Activated CD4-positive, alpha-beta T cell treated with anti-CD3 and anti-CD28 coated beads for 24 hours (primary cell): ENCODE measurements at places on chromosomes 7 and 10.
A peak's percentile ranks its signal among the peaks of the same experiment; 100 is the strongest.

DNA sequence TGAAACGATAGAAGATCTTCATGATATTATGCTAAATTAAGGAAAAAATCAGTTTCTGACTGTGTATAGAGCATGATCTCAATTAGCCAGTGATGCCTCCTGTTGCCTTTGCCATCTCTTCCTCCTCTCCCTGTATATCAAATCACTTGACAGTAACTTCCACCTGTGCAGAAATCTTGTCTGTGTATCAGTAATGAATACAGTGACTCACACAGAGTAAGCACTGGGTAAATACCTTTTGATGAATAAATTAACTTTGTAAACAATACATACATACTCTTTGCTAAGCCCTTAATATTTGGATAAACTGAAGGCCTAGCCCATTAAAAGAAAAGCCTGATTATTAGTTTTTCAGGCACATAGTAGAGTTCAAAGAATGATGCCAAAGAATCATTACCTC lies 610.6 kb upstream of the NRP1 start:
- DNase-seq = no peak

GRCh38 chr10:63553031-63553430 lies 31.8 kb downstream of the REEP3 start:
- DNase-seq = no peak

GRCh38 chr7:895451-896052 lies 19.2 kb downstream of the GET4 start:
- DNase-seq = no peak

DNA sequence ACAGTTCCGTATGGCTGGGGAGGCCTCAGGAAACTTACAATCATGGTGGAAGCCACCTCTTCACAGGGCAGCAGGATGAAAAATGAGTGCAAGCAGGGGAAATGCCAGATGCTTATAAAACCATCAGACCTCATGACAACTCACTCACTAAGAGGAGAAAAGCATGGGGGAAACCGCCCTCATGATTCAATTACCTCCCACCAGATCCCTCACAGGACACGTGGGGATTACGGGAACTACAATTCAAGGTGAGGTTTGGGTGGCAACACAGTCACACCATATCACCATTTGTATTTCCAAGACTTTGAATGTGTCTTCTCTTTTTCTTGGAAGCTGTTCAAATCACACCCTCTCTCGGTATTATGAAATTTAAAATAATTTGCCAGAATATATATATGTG lies 80.1 kb downstream of the SEMA3D start:
- no peak for DNase-seq

- no peak for DNase-seq
These were observed 7.9 kb downstream of the ZNF22 start for GRCh38 chr10:45008524-45009161.

- DNase-seq = no peak
These were observed 62.9 kb downstream of the PTTG1IP2 start for GRCh38 chr7:90532231-90532929.

DNA sequence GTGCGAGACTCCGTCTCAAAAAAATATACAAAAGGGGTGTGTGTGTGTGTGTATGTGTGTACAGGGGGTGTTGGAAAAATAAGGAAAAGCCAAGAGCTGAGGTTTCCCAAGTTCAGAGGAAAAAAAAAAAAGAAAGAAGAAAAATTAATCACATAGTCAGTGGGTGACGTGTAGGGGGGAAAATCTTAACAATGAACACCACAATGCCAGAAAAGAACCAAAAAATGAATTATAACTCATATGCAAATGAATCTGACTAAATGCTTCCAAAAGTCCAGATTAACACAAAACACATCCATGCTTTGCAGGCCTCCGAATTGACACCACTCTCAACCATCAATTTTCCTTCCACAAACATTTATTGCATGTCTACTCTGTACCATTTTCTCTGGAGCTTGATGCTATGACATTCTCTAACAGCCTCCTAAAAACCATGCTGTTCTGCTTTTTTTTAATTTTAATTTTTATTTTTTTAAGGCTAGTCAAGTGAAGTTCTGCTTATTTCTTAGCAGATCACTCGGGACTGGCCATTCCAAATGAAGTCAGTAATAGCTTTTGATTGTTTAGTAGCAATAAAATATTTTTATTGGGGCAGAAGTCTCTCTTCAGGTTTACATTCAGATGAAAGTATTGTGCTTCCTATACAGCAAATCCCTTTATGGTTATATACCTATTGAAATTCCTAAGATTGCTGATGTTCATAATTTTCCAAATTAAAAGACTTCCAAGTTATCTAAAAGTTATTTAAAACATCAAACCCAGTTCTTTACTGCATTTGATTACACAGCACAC lies 133.8 kb downstream of the CNOT4 start:
- no peak for DNase-seq

DNA sequence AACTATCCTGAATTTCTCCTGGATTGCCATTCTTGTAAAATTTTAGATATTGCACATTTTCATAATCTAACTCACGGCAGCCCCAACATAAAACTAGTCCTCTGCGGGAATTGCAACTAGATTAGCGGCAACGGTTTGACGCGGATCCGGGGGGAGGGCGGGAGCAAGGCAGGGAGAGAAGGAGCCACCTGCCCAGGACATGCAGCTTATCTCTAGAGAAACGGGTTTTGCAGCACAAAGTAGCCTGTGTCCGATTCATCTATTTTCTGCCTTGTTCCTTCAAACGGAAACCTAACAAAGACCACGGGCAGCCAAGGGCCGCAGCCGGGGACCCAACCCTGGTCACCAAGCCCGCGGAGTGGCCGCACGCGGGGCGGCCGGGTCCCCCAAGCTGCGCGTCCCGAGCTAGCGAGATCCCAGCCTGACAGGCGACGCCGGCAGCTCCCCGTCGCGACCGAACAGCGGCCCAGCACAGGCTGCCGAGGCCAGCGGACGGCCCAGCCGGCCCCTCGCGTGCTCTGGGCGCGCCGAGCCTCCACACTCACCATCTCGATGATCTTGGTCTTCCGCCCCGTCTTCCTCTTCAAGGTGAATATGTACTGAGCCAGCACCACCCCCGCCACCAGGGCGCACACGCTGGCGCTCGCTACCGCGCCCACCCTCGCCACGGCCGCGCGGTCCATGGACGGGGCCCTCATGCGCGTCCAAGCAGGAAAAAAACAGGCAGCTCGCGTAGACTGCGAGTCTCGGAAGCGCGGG lies at the start of gene NT5C3A:
NT5C3A (minus strand) TSS at position 754 of the 759 bp plus-strand sequence; CDS start at position 683, 71 bp downstream.
- peak; percentile 22 for DNase-seq

DNA sequence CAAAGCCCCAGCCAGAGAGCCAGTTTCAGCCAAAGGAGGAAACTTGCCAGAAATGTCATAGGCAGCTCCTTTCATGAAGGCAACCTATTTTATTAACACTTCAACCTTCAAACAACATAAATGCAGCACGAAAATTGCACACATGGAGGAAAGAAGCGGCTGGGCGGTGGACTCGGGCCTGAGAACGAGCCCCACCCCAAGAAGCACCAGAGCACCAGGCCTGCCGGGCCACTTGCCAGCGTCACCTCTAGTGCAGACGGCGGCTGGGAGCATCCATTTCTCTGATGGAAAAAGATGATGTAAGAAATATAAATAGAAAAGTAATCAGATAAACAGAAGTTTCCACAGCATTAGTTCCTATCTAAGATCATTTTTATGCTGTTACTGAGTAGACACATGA lies 100.0 kb downstream of the TCERG1L start:
- no peak for DNase-seq

DNA sequence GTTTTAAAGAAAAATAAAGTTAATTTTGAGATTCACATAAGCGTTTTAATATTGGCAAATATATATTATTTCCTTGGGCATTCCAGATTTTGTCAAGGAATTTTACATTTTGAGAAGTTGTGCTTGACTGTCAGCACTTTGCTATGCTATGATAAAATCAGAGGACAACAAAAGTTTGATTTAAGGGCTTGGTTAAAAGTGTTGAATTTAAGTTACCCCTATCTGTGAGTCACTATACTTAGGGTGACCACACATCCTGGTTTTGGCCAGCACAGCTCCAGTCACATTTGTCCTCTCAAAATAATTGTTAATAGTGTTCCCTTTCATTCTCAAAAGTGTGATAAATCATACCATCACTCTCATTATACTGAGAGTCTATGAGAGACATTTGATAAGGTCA lies 34.2 kb upstream of the ANK3 start:
- no peak for DNase-seq

DNA sequence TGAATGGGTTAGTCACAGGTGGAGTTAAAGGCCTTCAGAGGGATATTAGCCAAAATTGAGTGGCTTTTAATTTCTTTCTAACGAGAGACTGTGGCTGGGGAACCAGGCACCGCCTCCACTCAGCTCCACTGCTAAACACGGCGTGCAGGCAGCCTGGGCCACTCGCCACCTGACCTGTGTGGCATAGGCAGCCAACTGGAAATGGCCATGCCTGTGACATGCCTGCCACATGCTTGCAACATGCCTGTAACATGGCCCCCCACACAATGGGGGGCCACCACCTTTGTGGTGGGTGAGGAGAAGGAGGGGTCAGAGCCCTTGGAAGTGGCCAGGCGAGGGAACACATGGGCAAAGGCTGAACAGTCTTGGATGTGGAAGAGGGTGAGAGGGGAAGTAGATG lies 60.1 kb upstream of the PAX2 start:
- no peak for DNase-seq

GRCh38 chr7:33710608-33711007 lies 194.7 kb upstream of the BMPER start:
- no peak for DNase-seq

DNA sequence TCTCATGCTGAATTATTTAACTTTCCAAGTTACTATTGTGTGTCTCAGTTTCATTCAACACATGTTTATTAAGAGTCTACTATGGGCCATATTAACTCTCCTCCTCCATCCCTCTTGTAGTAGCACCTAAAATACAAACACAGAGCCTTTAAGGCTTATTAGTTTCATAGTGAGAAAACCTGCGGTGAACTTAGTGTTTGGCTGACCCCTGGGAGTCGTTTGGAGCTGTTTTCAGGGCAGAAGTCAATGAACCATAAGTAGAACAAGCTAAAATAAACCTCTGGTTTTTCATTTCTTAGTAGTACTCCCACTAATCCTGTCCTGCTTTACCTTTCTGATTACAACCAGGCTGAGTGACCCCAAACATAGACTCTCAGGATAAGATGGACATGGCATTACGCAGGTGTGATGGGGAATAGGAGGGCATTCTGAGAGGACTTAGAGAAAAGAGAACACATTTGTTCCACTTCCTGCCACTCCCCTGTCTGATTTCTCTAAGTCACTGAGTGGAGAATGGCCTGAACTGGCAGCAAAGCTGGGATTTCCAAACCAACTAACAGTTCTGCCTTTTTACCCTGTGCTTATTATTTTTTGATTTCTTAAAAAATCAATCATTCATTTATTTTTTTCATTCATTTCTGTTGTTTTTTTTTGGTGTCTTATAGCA lies 74.5 kb downstream of the LRMDA start:
- DNase-seq = no peak

DNA sequence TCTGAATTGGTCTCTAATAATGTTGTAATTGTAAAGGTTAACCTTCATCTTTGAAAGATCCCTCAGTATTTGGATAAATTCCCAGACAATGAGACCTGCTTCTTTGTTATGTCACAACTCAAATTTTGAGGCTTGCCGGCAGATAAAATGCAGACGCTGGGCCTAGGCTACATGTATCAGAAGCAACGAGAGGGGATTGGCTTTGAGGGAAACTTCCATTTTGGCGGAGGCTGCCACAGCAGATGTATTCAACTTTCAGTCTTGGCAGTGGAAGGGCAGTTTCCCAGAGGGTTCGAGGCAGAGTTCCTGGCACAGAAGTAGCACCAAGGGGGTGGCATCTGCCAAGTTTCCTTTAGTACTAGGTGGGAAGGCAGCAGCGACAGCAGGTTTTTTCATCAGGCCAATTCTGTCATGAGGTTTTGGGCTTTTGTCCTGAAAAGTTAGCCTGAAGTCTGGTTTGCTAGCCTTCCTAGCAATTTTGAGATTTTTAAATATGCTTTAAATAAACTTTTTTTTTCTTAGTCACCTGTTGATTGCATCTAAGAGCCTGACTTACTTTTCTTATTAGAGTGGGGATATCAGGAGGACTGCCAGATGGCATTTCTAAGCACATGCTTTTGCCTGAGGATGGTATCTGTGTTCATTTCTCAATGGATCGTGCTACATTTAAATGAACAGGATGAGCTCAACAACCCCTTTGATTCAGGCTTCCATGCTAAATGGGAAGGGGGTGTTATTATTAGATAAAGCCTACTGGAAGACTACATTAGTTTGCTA lies 89.5 kb upstream of the FAM3C start:
- no peak for DNase-seq

GRCh38 chr7:32535162-32535702 lies 39.9 kb downstream of the AVL9 start:
- DNase-seq = no peak

GRCh38 chr7:159010937-159011721 lies 133.5 kb downstream of the VIPR2 start:
- no peak for DNase-seq

DNA sequence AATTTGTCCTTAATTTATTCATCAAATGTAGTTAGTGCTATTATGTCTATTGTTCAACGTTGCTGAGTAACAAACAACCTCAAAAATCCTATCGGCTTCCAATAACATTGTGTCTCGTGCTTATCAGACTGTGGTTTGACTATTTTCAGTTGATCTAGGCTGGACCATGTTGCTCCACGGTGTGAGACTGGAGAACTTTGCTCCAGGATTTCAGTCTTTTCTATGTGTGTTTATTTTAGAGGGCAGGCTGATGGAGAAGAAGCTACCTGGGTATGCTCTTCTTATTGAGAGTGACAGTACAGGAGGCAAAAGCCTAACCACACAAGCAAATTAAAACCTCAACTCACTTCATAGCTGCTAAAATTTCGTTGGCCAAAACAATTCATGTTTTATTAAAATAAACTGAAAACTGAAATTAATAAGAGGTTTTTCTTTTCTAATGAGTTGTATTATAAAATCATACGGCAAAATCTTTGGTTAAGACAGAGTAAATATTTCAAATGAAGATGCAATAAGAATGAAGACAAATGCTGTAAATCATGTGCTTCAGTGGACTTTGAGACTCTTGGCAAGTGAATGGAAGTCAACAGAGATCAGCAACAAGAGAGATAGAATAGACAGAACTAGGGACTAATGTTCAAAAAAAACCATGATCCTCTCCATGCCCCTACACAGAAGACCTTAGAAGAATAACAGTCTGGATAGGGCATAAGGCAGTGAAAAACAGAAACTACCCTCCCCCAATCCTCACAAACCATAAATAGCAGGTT lies 418.0 kb upstream of the ETV1 start:
- DNase-seq = no peak
